ENCODE measurements at places on chromosomes 2 and 18.

DNA sequence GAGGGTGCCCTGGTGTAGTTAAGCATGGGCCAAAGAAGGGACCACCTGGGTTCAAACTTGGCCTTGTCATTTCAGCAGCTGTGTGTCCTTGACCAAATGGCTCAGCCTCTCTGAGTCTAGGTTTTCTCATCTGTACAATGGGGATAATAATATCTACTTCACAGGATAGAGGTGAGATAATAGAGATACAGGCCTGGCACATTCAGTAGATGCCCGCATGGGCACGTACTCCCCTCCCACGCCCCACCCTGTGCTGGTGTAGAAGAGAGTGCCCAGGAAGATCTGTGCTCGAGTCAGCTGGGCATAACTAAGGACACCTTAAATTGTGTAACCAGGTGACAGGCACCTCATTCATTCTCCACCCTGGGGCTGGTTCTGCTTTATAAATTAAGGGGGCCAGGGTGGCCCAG, 8.4 kb upstream of the TMEM185B start:
- DNase-seq = no peak

DNA sequence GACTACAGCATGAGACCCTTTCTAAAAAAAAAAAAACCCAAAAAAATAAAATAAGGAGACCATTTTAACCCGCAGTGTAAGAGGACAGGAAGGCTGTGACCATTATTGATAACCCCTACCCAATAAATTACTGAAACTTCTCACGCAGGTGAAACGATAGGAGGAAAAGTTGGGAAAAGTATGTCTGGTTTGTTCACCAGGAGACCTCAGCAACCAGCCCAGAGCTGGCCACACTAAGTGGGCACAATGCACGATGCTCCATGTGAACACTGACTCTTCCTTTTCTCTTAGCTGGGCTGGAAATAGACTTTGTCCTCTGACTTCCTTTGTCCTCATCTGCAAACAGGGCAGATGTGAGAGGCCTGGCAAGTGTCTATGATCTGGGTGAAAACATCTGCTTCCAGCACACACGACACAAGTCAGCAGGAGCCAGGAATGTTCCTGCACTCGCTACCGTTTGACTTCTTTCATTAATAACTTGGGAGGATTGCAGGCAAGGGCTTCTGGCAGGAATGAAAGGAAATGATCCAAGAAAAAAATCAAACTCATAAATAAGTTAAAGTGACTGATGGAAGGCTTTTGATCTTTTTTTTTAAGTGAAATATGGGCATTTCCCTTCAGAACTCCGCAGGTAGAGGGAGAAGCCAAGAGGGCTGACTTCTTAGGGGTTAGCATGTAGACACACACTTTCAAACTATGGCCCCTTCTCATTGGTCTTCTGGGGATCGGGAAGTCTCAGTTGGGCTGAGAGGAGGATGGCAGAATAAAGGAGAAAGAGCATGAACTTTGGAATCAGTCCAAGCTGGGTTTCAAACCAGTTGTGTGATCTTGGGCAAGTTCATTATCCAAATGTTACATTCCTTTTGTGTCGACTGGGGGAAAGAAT, 137.4 kb upstream of the MYCN start:
- DNase-seq = no peak

DNA sequence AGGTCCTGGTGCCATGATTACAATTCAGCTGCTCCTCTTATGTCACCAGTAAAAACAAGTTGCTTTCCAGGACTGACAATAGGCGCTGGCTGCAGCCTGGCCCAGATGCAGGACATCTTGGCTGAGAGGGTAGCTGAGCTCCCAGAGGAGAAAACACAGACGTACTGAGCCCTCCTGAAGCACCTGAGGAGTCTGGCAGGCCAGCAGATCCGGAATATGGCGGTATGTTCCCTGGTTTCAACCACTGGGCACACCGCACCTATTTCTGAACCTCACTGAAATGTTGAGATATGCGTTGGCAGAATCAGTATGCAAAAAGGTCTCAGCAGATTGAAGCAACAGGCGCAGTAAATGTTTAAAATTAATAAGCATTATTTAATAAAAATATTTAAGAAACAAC, 73.1 kb upstream of the BZW1 start:
- DNase-seq = no peak

GRCh38 chr18:32455361-32455760, 15.3 kb downstream of the GAREM1 start:
- no peak for DNase-seq
